ENCODE measurements at places on chromosomes 11 and 22. TPM values are rescaled to one million over a fixed set of nuclear protein-coding genes. Genes with fewer than 3 reads are reported as not detected.

The PARVG gene
- 57.6 TPM for polyA plus RNA-seq

The ARHGAP42 gene
- not detected for polyA plus RNA-seq

The MYOD1 gene
- polyA plus RNA-seq = not detected

DNA sequence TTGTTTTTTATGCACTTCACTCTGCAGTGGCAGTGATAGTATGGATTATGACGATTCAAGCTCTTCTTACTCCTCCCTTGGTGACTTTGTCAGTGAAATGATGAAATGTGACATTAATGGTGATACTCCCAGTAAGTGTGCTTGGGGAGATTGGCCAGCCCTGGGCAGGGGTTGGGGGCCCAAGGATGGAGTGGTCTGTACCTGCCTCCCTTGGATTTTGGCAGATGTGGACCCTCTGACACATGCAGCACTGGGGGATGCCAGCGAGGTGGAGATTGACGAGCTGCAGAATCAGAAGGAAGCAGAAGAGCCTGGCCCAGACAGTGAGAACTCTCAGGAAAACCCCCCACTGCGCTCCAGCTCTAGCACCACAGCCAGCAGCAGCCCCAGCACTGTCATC, 14.2 kb downstream of the MADD start:
- peaks cover 89% of the 10 kb centered on the region for H3K36me3 ChIP-seq
- H3K27ac ChIP-seq = no peak overlapping the region
- no peak for DNase-seq
- no peak overlapping the region for H3K4me3 ChIP-seq

DNA sequence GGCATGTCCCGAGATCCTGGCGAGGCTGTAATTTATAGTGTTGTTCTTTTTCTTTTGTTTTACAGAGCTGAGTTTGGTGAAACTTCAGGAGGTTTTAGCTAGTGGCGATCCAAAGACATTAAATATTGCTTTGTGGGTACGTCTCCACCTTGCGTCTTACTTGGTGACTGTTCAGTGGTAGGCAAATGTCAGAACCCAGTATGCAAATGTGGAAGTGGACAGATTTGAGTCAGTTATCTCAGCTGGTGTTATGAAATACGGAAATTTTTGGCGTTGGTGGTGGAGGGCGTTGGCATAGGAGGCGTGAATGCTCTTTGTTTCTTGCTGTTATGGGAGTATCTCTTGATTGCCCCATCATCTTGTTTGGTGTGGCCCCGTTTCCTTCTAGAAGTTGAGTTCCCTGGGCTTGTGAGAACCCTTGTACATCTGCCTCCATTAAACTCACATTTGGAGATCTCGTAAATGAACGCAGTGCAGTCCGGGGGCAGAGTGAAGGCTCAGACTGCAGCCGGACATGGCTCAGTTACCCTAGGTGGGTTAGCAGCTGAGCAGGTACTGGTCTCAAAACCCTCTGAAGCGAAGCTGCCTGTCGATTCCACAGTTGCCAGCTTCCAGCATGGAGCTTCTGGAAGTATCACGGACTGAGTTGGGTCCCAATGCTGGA, 39.9 kb downstream of the PTPRJ start:
- DNase-seq = no peak
- no peaks in the 10 kb centered on the region for H3K36me3 ChIP-seq
- H3K27me3 ChIP-seq = no peaks in the 10 kb centered on the region
- peaks cover 43% of the 10 kb centered on the region for H3K4me1 ChIP-seq
- H3K27ac ChIP-seq = no peak overlapping the region
- H3K4me3 ChIP-seq = no peak overlapping the region
